ENCODE measurements at places on chromosomes 11 and 22.

DNA sequence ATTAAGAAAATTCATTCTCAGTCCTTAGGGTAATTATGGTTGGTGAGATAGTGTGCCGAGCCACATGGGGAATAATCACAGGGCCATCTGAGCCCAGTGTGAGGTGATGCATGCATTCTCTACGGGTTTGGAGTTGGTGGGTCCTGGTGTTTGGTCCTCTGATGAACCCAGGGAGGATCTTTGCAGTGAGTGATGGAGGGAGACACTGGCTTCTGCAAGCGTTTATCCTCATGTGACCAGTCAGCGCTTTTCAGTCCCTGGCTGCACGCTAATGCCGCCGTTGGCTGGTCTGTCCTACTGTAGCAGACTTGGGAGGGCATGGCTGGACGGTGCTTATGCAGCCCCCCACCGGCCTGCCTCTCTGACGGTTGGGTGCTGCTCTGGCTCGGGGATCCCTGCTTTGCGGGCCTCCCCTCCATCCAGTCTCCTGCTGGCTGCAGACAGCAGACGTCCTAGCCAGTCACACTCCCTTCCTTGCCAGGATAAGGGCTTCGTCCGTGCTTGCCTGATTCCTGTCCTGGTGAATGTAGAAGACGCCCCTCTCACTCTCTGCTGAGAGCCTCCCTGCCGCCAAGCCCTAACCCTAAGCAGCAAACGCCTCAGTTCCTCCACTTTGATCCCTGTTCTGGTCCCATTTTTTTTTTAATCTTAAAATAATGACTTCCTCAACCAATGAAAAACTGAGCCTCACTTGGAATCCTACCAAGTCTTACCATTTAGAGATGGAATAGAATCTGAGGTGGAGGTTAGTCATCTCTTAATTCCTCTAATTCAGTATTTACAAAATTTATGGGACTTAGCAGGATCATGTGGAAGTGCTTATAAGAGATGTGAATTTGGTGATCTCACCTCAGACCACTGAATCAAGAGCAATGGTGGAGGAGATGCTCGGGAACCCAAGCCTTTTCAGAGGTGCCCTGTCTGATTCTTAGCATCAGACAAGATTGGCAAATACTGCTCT, 143.7 kb upstream of the SORL1-AS1 start:
- no peak for DNase-seq

- DNase-seq: no peak
Measured at GRCh38 chr11:103266167-103266831, 157.1 kb downstream of the DYNC2H1 start.

- no peak for DNase-seq
Measured at GRCh38 chr22:47092896-47093311, 330.5 kb downstream of the TBC1D22A start.

- DNase-seq: peak; percentile 83
Measured at GRCh38 chr11:61129639-61130523, 27.6 kb downstream of the CD5 start.

DNA sequence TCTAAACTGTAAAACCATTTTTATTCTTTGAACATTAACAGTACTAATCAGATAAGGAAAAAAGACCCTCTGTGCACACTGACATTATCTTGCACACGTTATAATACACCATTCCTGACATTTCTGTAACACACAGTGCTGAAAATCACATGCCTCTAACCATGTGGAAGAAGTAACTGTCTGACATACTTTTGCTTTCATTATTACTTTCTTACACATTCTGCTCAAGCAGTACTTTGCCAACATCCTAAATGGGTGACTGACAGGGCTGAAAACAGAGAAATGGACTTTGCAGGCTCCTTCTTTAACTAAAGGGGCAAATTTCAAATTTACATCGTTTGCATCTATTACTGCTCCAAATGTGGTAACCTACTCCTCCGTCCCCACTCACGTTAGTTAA, 22.8 kb upstream of the TP53AIP1 start:
- no peak for DNase-seq

DNA sequence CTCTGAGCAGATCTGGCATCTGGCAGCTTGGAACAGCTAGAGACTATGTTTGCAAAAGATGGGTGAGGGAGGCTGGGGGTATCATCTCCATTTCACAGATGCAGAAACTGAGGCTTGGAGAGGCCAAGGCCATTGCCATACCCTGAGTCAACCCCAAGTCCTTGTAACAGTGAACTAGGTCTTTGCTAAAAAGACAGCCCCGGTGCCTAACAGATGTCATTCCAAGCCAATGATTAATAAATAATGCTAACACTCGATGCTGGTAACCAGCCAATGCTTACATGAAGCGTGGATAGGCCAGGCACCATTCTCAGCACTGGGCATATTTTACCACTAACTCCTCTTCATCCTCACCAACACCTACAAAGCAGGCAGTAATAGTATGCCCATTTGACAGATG, 164.0 kb downstream of the MN1 start:
- no peak for DNase-seq

- no peak for DNase-seq
Measured at GRCh38 chr11:103877221-103877620, 159.2 kb upstream of the DDI1 start.

- DNase-seq: no peak
Measured at GRCh38 chr11:74636630-74637184, 44.3 kb downstream of the POLD3 start.

- DNase-seq: no peak
Measured at GRCh38 chr11:61054927-61055562, 47.2 kb upstream of the CD5 start.

GRCh38 chr11:88102598-88102934, 72.7 kb downstream of the RAB38 start:
- DNase-seq: no peak

DNA sequence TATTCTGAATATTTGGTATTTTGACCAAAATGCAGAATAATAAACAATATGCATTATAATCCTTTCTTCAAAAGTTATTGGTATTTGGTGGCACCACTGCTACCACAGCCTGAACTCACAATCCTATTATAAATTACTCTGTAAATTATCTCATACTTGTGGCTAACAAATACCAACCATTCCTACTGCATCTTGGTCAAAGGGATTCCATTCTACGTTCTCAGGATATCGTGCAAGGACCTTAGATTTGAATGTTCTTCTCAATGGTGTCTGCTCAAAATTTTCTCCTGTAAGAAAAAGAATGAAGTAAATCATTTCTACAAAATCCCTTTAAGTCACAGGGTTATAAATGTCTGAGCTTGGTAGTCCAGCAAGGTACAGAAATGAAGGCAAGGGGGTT, 58.7 kb downstream of the DENND5A start:
- no peak for DNase-seq

- DNase-seq: no peak
Measured at GRCh38 chr11:43681401-43681942, 934 bp downstream of the HSD17B12 start.

DNA sequence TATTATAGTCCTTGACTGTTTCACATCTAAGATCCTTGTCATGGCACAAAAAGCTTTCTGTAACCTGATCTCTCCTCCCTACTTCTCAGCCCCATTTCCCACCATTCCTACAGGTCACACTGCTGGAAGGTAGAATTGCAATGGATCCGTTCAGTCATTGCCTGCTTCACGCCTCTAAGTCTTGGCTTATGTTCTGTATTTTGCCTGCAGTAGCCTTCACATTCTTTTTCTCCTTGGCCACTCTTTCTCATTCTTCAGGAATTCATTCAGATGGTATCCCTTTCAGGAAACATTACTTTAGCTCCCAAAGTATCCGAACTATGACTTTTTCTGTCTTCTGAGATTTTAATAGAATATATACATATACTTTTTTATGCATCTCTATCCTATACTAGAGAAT, 731.5 kb downstream of the NTM start:
- DNase-seq: no peak

DNA sequence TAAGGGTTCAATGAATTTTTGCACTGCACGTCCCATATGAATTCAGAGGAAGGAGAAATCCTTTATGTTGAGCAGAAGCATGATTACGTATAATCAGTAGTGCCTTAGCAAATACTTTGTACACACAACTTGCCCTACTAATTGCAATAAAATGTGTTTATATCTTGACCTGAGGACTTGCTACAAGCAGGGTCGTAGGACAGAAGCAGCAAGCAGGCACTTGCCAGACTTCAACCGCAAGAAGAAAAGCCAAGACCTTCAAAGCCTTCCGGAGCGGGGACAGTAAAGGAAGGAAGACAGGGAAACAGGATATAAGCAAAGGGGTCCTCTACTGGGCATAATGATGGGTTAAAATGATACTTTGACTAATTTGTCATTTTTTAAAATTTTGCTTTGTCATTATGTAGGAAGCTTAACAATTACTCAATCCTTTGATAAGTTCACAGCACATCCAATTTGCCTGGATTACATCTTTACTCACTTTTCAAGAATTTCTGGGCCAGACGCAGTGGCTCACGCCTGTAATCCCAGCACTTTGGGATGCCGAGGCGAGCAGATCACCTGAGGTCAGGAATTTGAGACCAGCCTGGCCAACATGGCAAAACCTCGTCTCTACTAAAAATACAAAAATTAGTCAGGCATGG, 23.2 kb upstream of the UBASH3B start:
- no peak for DNase-seq

DNA sequence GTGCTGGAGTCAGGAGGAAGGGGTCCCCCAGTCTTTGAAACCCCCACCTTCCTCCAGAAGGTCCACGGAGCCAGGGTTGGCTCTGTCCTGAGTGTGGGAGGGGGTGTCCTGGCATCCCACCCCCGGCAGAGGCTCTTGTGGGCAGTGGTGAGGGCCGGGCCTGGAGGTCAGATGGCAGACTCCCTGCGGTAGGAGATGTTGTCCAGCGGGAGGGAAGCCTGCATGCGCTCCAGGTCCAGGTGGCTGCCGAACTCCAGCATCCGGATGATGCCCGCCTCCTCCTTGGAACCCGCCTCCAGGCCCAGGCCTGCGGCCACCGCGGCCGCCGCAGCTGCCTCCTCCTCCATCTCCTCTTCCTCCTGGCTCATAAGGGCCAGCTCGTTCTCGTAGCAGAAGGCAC, 28.4 kb downstream of the KCNJ4 start:
- no peak for DNase-seq

DNA sequence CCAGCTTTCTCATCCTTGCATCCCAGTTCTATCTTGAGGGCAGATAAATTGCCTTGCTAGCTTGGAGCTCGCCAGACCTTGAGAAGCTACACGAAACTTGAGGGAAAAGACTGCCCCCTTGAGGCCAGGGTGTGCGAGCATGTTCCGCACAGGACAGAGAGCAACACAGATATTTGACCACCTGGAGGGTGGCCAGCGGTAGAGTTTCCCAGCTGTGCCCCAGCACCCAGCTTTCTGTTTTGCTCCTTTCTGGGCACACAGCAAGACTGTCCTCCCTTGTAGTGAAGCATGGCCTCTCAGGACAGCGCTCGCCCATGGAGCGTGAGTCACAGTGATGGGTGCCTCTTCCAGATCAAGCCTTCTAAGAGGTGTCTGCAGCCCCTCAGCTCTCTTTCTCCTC, 23.5 kb downstream of the SPATA19 start:
- peak; percentile 59 for DNase-seq

DNA sequence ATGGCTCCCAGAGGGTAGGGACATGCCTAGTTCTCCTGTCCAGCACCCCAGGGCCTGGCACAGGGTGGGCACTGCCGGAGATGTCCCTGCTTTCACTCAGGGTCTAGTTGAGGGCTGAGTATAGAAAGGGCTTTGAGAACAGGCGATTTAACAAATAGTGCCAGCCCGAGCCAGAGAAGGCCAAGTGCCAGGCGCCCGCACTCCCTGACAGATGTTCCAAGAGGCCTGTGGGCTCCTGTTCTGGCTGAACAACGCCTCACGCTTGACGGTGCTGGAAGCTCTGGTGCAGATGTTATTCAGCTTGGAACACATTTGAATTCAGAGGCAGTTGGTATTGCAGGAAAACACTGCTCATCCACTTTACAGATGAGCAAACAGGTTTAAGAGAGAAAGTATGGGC, 46.5 kb downstream of the NFAM1 start:
- DNase-seq: no peak

DNA sequence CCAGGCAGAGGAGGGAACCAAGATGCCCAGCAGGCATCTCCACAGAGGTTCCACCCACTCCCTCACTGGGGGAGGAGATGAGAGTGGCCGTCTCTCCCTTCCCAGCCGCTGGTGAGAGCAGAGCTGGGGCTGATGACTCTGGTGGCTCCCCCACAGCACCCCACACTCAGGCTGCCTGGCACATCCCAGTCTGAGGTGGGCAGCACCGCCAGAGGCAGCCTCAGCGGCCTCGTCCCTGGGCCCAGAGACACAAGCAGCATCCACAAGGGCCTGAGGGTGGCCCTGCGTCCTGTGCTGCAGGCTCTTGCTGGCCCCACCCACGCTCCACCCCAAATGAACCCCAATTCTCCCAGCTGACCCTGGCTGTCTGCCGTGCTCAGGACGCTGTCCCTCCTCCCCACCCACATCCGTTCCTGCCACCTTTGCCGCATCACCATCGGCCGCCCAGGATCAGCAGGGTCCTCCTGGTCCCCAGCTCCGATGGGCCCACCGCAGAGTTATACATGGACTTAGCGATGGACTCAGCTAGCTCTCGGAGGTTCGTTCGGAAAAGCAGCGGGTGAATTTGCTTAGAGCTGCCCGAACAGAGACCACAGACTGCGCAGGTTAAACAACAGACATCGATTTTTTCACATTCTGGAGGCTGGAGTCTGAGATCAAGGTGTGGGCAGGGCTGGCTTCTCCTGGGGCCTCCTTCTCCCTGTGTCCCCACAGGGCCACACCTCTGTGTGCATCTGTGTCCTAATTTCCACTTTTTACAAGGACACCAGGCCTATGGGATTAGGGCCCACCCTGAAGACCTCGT, 20.2 kb upstream of the CTSD start:
- DNase-seq: no peak

DNA sequence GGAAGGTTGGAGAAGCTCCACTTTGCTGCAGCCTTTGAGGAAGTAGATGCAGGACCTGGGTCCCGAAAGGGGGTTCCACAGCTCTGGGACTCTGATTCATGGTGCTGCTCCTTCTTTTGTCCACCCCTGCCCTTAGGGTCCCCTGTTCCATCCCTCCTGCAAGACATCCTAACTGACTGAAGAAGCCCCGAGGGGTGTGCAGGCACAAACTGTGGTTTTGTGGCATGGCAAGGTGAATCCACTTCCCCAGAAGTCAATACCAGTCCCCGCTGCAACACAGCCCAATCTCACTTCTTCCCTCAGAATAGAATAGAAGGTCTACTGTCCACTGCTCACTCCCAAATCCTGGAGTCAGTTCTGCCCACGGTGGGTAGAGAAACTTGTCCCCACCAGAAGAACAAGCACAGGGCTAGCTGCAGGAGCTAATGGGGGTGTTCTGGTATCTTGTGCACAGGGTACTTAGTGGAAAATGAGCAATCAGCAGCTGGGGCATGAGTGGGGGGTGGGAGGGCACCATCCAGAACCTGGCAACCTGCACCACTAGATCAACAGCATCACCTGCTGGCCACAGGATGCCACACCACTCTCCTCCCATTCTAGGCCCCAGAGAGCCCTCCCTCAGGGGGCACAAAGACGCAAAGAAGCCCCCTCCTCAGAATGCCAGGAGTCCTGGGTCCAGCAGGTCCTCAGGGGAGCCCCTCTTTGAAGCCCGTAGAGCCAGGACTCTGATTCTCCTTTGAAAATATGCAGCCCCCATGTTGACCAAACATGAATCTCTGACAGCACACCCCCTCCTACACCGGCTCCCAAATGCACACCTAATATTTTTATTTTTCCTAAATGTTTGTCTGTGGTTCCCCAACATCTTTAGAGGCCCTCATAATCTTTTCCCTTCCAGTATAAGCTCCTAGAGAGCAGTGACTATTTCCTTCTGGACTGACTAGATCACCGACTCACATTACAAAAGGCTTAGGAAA, 14.1 kb downstream of the SPATA19 start:
- DNase-seq: no peak

- DNase-seq: no peak
Measured at GRCh38 chr11:34214961-34215805, 109.8 kb downstream of the NAT10 start.

All from left renal pelvis (tissue), 4 donors.